ENCODE measurements at places on chromosomes 5 and 9.

- DNase-seq: peak; percentile 51
These were observed 4.9 kb upstream of the PGGT1B start for GRCh38 chr5:115267617-115268016.

GRCh38 chr5:88819301-88819999, 63.5 kb downstream of the MEF2C start:
- no peak for DNase-seq

GRCh38 chr5:118919016-118919415, 69.3 kb downstream of the DTWD2 start:
- DNase-seq: no peak

DNA sequence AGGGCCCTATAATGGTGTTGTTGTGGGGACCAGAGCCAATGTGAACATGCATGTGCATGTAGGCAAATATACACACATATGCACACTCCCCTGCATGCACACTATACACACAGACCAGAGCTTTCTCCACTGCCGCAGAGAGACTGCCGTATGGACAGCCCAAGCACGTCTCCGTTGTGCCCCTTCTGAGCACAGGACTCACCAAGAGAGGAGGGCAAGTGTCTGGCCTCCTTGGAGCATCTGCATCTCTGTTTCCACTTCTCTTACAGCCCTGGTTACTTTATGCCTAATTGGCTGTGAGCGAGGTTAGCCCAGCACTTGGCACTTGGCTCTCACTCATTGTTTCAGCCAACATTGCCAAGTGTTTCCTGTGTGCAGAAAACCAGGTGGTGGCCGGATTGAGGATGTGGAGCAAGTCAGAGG, 30.4 kb downstream of the CSF2 start:
- DNase-seq: no peak

- no peak for DNase-seq
These were observed 48.0 kb downstream of the HAPLN1 start for GRCh38 chr5:83672646-83673045.

- DNase-seq: no peak
These were observed 4.9 kb downstream of the SAPCD2 start for GRCh38 chr9:137065336-137065967.

DNA sequence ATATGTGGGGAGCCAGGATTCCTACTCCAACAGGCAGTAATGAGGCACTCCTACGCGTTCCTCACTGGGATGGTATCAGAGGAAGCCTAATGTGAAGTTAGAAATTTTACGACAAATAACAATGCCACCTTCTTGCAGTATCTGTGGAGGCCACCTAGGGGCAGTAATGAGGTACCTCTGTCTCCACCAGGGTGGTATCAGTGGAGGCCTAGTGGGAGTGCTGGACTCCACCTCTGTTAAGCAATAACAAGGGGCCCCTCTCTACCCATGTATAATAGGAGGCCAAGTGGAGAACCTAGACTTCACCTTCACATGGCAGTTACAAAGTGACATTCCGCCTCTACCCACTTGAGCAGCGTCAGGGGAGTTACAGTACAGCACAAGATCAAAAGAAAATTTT, 147.9 kb downstream of the PLPPR1 start:
- no peak for DNase-seq

DNA sequence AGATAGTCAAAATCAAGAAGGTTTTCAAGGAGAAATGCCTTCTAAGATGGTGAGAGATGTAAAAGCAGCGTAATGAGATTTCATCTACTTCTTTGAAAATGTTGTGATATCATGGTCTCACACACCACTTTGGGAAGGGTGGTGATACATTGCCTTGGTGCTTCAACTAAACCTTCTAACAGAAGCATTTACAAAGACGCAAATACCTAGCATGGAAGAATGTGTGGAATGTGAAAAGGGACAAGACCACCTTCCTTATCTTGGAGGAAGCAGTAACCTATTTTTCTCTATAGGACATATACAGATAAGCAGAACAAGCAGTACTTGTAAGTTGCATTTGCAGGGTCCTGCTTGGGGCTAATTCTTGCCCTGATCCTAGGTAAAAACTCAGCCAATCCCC, 38.8 kb downstream of the PCA3 start:
- no peak for DNase-seq

GRCh38 chr9:70988551-70988950, 132.9 kb downstream of the TRPM3 start:
- DNase-seq: no peak

- DNase-seq: no peak
These were observed 45.7 kb upstream of the SHOC1 start for GRCh38 chr9:111840442-111840841.

- peak; percentile 69 for DNase-seq
These were observed 2.6 kb upstream of the AFAP1L1 start for GRCh38 chr5:149268928-149269557.

GRCh38 chr9:974996-975739, 1.3 kb upstream of the DMRT3 start:
- DNase-seq: no peak

DNA sequence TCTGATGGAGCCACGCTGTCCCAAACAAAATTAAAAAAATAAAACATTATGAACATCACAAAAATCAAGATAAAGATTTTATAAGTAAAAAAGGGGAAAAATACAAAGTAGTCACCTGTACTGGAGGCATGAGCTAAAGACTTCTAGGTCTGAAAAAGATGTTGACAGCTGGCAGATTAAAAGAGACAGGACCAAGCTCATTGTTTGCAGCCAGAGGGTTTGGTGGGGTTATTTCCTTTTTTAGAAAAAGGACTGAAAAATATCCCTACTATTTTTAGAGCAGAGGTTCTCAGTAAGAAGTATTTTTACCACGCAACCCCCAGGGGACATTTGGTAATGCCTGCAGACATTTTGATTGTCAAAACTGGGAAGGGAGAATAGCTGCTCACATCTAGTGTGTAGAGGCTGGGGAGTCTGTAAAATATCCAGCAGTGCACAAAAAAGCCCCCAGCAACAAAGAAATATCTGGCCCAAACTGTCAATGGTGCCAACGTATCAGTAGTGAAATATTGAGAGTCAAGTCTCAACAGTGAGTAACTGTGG, 353.4 kb downstream of the TLE1 start:
- peak; percentile 55 for DNase-seq

- DNase-seq: peak; percentile 69
These were observed 238.2 kb downstream of the CD180 start for GRCh38 chr5:66958201-66958979.

- DNase-seq: no peak
These were observed 138.4 kb upstream of the IQGAP2 start for GRCh38 chr5:76264681-76265080.

GRCh38 chr5:103435136-103435889, 127.3 kb downstream of the NUDT12 start:
- DNase-seq: peak; percentile 52

DNA sequence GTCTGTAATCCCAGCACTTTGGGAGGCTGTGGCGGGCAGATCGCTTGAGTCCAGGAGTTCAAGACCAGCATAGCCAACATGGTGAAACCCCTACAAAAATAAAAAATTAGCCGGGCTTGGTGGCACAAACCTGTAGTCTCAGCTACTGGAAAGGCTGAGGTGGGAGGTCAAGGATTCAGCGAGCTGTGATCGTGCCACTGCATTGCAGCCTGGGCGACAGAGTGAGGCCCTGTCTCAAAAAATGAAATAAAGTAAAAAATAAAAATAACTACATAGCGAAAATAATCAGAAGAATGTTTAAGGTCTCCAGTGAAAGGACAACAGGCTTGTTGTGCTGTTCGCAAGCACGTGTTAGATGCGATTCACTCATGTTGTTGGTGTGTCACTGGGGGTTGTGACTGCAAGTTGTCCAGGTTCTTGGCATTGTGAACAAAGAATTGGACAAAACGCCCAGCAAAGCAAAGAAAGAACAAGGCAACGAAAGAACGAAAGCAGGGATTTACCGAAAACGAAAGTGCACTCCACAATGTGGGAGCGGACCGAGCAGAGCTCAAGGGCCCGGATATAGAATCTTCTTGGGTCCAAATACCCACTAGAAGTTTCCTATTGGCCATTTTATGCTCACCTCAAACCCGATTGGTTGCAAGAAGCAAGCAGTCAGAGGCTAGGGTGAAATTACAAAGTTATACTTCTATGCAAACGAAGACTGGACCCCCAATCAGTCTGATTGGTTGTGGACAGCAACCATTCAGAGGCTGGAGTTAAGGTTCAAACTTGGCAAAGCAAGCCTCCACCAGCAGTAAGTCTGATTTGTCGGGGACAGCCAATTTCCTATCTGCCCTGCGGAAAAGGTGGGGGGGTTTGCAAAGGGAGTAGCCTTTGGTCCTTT, 844 bp upstream of the MCCC2 start:
- DNase-seq: peak; percentile 25

DNA sequence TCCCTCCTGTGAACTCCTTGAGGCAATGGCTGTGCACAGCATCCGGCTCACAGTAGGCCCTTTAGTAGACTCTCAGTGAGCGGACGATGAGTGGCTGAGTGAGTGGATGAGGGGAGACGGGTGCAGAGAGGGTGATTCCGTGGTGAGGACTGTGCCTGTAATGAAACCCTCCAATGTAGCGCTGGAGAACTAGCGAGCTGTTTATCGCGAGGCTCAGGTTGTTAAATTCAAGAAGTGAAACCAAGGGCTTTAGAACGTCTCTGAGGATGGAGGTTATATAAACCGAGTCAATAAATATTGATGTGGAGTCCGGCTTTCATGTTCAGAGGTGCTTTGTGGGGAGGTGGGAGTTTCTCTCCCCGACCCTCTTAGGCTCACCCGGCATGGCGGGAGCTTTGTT, 53.2 kb downstream of the NSG2 start:
- DNase-seq: no peak

GRCh38 chr5:54462281-54462680, 6.8 kb downstream of the HSPB3 start:
- DNase-seq: no peak

DNA sequence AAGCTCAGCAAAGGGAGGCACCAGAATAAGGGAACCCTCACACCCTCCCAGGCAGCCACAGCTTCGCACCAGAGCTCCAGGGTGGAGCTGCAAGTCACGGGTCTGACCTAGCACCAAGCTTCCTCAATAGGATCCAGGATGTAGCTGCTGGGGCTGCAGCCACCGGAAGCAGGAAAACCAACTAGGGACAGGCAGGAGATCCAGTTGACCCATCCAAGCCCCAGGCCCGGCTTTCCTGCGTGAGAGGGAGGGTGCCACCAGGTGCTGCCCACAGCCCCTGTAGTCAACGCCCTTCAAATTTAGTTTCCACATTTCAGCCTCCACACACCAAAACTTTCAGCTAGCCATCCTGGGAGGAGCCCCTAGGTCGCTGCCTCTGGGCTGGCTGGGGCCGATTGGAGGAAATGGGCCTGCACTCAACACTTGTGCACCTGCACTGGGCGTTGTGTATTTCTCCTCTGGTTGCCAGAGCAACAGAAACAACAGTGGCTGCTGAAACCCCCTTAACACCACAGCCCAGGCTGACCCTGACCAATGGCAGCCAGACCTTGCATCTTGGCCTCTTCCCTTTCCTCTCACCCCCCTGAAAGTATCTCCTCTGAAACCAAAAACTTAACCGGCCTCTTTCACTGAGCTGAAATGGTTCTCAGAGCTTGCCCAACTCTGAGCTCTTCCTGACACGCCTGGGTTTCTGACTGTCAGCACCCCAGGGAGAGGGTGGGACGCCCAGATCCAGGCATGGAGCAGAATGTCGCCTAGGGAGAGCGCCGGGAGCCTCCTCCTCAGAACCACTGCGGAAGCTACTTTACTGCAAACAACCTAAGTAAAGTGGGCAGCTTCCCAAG, 226.5 kb upstream of the MAP3K1 start:
- DNase-seq: no peak

DNA sequence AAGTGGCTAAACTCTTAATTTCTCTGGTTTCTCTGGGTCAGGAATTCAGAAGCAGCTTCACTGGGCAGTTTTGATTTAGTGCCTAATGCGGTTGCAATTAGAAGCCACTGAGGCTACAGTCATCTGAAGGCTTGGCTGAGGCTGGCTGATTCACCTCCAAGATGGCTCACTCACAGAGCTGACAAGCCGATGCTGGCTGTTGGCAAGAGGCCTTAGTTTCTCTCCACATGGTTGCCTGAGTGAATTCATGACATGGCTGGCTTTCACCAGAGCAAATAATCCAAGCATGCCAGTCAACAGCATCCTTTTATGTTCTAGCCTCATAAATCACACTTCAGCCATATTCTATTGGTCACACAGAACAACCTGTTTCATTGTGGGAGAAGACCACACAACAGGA, 2.8 kb upstream of the CDK7 start:
- DNase-seq: no peak

DNA sequence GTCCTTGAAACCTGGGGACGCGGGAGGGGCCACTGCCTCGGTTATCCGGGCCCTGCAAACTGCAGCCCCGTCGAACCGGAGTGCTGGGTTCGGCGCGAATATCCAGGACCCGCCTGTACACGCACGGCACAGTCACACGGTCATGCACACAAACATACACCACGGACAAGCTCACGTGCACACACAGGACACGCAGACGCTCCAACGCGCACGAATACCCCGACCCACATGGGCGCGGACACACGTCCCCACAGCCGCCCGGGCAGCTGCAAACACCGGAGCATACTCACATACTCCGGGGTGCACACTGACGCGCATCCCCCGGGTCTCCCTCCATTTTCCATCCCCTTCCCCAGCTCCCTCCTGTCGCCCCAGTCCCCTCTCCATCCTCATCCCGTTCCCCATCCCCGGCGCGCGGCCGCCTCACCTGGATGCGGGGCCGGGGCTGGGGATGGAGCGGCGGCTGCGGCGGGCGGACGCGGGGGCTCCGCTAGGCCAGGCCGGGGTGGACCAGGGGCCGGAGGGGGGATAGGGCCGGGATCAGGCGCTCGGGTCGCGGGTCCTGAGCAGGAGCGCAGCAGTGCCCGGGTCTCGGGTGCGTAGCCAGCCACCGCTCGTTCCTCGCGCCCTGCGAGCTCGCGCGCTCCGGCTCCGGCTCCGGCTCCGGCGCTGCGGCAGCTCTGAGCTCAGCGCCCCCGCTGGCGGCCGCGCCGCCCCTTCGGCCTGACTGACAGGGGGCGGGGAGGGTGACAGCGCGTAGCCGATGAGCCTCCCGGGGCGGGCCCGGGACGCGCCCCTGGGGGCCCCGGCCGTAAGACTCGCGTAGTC, at the start of the genes EIF4E1B and SNCB:
Gene EIF4E1B, plus strand, starts transcription at position 823 of the 828 bp plus-strand sequence. CDS start 12,113 bp downstream, outside the sequence.
Gene SNCB, minus strand, starts transcription at position 682 of the 828 bp plus-strand sequence. CDS start 880 bp downstream, outside the sequence.
- peak; percentile 49 for DNase-seq

GRCh38 chr9:80881940-80882339, 807.4 kb downstream of the TLE1 start:
- DNase-seq: no peak

- DNase-seq: peak; percentile 99
These were observed 89.8 kb upstream of the COL5A1 start for GRCh38 chr9:134551644-134552348.

GRCh38 chr9:83557317-83557716, 19.1 kb upstream of the FRMD3 start:
- DNase-seq: no peak

GRCh38 chr9:72315510-72316311, 49.3 kb downstream of the ZFAND5 start:
- DNase-seq: peak; percentile 9

GRCh38 chr5:167294882-167295680, 996.4 kb upstream of the WWC1 start:
- peak; percentile 93 for DNase-seq

DNA sequence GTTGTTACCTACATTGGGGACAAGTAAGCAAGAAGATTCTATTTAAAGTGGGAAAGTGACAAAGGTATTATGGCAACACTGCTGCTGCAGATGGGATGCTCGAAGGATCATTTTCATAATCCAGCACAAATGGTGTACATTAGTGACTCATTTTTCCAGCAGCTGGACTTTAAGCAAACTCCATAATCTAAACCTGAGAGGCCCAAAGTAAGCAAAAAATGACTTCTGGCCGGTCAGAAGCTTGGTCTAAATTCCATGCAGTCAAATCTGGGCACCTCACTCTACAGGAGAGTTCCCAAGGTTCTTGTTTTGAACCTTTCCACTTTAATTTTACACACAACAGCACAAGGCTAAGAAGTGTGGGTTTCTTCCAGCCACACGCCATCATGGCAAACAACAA, 43.6 kb upstream of the TRAF1 start:
- no peak for DNase-seq
